ENCODE measurements at places on chromosomes 4 and X.

GRCh38 chr4:77375866-77376607, 219.0 kb downstream of the CCNG2 start:
- no peak for DNase-seq

- DNase-seq = no peak
Observed at GRCh38 chrX:94178145-94178788, 504.3 kb downstream of the FAM133A start.

DNA sequence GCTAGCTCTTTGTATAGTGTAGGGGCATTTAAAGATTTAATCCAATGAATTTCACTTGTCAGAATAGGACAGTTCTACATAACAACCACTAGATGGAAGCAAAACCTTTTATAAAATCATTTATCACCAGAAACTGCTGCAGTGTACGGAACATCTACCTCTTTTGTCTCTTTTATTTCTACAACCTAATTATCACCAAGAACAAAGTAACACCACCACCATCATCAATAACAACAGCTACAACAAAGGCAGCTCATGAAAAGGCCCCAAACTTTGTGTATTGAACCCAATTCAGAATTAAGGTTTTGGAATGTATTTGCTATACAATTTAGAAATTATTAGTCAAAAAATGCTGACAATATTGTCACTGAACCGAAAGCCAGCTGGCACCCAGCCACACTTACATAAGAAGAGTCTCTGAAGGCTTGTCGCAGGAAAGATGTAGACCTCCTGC, 260.9 kb upstream of the RPS6KA3 start:
- DNase-seq = peak; percentile 74

GRCh38 chrX:134502686-134503085, 42.7 kb downstream of the HPRT1 start:
- no peak for DNase-seq

DNA sequence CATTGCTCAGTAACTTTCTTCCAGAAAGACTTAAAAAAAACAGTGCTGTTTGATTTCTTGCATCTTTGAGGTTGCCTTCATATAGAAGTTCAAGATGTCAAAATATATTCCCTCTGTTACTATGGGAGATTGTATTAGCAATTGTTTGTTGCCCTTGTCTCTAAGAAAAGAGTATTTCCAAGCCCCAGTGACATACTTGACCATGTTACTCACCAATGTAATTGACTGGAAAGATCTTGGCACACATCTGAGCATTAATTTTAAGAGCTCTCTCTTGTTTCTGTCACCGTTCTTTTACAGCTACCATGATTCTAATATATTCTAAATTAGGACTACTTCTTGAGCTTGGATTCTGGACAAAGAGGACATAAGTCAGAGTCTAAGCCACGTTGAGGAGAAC, 902.7 kb upstream of the EPHA5 start:
- DNase-seq = no peak

DNA sequence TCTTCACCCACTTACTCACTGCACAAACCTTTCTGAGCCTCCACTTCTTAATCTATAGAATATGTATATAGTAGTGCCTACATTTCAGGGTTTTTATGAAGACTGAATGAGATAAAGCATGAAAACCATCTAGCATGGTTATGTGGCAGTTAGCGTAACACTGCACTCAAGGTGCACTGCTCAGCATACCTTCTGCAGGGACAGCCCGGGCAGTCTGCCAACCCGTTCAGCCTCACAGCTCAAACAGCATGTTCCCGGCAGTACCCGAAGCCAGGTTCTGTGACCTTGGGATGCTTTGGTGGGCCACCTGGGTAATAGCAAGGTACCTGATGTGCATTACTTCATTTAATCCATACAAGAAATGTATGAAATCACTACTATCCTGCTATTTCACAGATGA, 81.4 kb downstream of the DOCK11 start:
- peak; percentile 52 for DNase-seq

DNA sequence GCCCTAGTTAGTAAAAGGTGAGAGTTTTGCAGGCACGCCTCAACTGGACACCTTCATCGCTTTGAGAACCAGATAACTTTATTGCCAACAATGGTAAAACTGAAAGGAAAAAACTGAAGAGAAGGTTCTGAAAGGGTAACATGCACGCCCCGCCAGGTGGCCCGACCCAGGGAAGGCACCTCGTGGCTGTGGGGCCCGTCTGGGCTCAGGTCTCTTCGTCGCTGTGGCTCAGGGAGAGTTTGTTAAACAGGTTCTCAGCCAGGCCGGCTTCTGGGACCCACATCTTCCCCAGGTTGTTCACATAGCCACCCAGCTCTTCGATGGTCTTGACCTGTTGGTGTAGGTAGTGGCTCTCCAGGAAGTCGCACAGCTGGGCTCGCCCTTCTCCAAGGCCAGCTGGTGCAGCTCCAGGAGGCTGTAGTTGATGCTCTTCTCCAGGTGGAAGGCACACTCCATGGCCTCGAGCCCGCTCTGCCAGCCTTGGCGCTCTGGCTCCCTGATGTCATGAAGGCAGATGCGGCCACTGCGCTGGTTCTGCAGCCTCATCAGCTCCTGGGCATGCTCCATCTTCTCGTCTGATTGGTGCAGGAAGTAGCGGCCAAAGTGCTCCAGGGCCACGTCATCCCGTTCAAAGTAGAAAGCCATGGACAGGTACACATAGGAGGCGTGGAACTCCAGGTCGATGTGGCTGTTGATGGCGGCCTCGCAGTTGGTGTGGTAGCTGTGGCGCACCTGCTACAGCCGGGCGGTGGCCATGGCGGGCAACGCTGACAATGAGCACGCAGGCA, 69.7 kb downstream of the FAM47C start:
- no peak for DNase-seq

- no peak for DNase-seq
Observed at GRCh38 chr4:52551487-52551886, 107.6 kb downstream of the USP46 start.

GRCh38 chrX:103417933-103418332, 41.6 kb downstream of the BEX3 start:
- DNase-seq = no peak

DNA sequence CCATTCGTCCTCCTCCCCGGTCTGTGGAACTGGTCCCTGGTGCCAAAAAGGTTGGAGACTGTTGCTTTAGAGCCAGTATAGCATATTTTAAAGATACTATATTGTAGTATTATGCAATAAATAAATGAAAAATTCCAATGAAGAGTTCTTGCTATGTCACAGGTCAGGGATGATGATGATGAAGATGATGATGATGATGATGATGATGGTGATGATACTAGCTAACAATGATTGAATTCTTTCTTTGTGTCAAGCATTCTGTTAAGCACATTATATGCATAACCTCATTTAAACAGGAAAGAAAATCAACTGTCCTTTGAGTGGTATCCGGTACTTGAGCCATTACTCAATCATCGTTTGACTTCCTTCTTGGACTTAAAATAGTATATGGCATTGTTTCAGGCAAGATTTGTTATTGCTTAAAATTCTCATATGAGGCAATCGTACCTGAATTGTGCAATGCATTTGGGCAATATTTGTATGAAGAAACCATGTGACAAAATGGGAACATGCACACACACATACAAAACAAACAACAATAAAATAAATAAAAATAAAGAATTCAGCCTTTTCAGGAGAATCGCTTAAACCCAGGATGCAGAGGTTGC, 22.8 kb upstream of the TLR2 start:
- DNase-seq = no peak

GRCh38 chr4:84967243-84967690, 777 bp upstream of the WDFY3 start:
- no peak for DNase-seq

DNA sequence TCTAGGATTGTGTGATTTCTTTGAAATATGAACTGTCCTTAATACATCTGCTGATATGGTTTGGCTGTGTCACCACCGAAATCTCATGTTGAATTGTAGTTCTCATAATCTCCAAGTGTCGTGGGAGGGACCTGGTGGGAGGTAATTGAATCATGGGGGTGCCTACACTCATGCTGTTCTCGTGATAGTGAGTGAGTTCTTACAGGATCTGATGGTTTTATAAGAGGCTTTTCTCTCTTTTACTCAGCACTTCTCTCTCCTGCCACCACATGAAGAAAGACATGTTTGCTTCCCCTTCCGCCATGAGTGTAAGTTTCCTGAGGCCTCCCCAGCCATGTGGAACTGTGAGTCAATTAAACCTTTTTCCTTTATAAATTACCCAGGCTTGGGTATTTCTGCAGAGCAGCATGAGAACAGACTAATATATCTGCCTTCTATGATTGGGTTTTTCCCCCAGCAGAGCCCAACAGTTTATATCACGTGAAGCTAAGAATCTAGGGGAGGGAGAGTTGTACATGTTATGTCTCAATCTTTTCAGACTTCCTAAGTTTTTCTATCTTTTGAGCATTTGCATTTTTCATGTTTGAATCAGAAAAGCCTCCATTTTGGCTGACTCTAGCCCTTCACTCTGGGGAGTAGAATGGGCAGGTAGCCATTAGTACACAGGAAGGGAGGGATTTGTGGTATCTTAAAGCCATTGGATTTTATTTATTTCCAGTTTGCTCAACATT, 58.9 kb downstream of the PLAC1 start:
- DNase-seq = no peak

GRCh38 chrX:47976254-47977151, 27.3 kb downstream of the ZNF182 start:
- no peak for DNase-seq

DNA sequence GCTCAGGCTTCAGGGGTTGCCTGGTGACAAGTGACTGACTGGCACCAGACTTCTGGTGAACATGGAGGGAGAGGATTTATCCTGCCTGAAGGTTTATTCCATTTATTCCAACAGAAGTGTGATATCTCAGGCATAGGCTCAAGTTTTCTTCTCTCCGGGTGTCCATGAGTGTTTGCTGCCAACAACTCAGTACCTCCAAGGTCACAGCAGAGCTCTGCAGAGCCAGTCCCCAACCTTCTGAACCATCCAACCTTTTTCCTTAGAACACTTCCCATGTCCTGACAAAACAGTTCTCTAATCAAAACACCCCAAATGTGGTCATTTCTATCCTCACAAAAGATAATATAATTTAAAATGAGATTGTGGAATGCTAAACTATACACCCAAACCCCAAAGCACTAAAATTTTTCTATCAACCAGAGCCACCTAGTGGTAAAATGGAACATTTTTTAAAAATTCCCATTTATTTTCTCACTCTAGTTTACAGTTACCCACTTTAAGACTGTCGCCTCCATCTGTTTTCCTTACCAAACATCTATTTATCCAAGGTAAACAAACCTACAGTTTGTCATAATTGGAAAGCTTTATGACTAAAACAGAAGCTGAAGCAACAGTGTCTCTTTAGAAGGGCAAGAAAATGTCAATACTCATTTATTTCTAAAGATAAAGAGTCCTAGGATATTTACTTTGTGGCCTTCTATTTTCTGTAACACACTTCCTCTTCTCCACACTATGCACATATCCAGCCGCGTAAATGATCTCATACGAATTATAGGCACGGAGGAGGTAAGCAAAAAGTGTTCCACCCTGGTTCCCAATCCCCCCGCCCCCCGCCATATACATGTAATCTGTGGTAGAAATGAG, 39.5 kb downstream of the TMEM154 start:
- DNase-seq = peak; percentile 17

GRCh38 chr4:186570193-186570996, 15.0 kb upstream of the MTNR1A start:
- no peak for DNase-seq

DNA sequence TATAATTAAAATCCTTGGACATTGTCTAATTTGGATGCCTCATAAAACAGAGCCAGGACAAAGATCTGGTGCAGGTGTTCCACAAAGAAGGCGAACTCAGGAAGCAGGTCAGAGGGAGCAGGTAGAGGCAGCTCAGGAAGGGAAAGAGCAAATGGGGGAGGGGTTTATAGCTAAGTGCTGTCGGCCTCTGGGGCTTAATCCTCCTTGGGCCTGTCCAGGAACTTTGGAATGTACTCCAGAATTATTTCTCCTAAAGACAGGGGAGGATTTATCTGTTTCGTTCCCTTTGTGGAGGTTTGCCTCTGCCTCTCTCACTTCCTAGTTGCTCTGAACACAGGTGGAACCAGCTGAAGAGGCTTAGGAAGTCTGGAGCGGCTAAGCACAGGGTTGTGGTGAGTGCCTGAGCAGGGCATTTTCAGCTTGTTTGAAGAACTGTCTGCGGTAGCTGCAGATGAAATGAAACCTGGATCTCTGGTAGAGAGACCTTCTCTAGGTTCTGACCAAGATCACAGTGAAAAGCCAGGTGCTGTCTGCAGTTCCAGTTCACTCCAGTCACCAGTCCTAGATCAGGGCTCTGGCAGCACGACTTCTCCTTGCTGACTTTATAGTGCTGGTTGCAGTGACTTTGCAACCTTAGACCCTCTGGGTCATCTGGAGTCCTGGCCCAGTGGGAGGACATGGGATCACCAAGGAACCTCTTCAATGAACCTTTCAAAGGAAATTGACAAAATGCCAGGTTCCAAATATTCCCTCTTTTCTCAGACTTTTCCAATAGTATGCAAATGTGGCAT, 519.2 kb downstream of the PCDH10 start:
- DNase-seq = no peak

- DNase-seq = no peak
Observed at GRCh38 chr4:75714704-75715103, 9.7 kb upstream of the USO1 start.

DNA sequence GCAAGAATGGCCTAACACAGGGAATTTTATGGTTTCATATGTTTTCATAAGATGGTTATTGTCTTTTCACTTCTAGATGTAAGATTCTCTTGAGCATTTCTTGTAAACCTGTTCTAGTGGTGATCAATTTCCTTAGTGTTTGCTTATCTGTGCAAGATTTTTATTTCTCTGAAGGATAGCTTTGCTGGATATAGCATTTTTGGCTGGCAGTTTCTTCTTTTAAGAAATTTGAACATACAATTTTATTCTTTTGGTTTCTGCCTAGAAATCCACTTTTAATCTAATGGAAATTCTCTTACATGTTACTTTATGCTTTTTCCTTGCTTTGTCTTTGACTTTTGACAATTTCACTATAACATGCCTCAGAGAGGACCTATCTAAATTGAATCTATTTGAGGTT, 276.5 kb upstream of the SFRP2 start:
- DNase-seq = no peak

GRCh38 chr4:68404153-68404552, 43.1 kb upstream of the TMPRSS11E start:
- DNase-seq = no peak

DNA sequence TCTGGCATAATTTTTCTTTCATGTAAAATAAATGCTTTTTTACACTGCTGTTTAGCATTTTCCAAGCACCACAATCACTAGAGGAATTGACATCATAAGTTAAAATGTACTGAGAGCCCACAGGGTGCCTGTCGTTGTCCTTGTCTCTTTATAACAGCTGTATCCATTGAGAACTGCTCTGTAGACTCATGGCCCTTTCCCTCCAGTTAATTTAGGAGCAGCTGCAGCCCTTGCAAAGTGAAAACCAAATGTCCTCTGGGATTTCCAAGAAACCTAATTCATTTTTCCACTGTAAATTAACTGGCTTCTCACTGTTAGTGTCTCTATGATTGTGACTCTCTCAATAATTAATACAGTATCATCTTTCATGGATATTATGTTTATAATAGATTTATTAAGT, 185.9 kb downstream of the SLC4A4 start:
- DNase-seq = peak; percentile 49

DNA sequence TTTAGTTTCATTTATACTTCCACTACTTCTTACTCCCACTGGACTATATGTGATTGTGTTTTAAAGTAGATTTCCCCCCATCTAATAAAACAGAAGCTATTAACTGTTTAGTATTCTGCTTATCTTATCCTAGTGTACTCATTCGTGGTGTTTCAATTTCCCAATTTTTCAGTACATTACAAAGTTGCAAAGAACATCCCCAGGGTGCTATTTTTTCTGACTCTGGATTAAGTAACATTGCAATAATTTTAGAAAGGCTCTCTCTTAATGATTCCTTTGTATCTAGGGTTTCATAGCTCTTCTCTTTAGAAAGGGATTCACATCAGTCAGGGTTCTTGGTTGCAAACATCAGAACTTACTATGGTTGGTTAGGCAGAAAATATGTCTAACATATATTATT, 317.9 kb upstream of the DIPK2B start:
- no peak for DNase-seq

Measured in NCI-H1105 treated with DMSO at 0.1 percent for 48 hours (cell line).